ELR (cell line): ENCODE measurements at places on chromosomes 7 and 10.

GRCh38 chr10:64617085-64617484 is 1095.9 kb downstream of the REEP3 start:
- DNase-seq, result no peak

- no peak for DNase-seq
Observed at GRCh38 chr10:13491747-13492360, 37.0 kb downstream of the BEND7 start.

DNA sequence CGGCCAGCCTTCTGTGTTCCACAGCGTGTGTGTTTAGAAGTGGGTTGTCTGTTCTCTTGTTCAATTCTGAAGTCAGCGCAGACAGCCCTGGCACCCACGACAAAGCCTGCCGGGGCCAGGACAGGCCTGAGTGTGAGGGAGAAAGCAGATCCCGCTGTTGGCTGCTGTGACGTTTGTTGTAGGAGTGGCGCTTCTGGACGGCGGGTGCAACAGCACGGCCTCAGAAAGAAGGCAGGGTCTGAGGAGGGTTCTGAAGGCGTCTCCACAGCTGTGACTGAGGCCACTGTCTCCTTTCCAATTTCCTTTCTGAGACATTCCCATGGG is 76.2 kb downstream of the VIPR2 start:
- DNase-seq, result no peak

DNA sequence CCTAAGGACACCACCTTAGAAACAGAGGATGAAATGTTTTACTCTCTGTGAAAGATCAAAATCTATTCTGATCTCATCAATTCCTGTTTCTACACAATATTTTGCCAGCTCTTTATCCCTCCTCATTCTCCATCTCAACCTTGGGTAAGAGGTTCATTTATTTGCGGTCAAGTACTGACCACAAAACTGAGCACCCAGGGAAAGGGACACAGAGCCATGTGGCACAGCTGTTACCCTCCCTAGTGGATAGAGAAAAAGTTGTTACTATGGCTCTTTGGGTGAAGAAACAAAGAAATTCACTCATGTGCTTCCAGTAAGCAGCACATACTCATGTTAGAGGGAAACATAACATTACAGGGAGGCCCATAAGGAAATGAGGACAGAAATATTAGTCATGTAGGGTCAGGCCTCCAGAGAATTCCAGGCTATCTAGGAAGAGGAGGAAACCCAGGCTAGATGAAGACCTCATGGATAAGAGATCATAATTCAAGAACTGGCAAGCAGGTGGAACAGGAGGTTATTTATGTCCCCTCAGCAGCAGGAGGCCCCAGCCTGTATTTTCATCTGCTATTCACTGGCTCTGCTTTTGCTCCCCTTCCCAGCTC is 114.5 kb downstream of the ATE1 start:
- DNase-seq, result peak; percentile 11

DNA sequence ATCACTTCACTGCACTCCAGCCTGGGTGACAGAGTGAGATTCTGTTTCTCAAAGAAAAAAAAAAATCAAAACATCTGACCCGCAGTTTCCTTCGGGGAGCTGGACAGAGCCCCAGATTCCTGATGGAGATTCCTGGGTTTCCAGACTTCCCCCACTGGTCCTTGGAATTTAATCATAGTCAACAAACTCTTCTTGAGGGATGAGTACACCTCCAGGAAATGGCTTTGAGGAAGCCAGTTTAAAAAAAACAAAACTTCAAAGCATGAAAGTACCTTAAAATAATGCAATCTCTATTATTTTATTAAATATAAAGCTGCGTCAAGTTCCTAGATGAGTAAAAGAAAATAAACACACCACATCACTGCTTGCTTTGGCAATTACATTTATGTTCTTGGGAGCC is 1.2 kb upstream of the MAD1L1 start:
- peak; percentile 31 for DNase-seq

GRCh38 chr7:351256-351655 is 61.3 kb downstream of the FOXL3 start:
- no peak for DNase-seq
